ENCODE measurements at places on chromosomes 3 and 15.

GRCh38 chr15:80562846-80563245 is 132.3 kb upstream of the ABHD17C start:
- no peak for DNase-seq

- no peak for DNase-seq
Observed at GRCh38 chr3:176159796-176160195, 1037.5 kb downstream of the TBL1XR1 start.

GRCh38 chr3:55030938-55031337 is 103.1 kb upstream of the LRTM1 start:
- DNase-seq = no peak

- DNase-seq = no peak
Observed at GRCh38 chr15:73424506-73424905, 18.5 kb upstream of the REC114 start.

- no peak for DNase-seq
Observed at GRCh38 chr3:136464502-136464901, 214.4 kb downstream of the PCCB start.

DNA sequence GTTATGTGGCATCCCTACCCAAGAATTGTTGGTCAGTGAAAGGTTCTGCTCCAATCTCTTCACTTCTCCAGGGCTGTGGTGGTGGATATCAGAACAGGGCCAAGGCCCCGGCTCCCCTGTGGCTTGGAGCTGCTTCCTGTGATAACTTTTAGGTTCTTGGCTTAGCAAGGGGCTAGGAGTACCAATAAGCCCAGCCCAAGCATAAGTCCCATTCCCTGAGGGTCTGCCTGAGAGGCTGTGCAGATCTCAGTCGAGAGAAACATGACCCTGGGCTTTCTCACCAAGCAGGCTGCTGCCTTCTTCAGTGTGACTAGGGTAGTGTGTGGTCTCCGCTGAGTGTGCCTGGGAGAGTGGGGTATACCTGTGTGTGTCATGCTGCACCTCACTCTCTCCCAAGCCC is 7.1 kb downstream of the CLK3 start:
- no peak for DNase-seq

GRCh38 chr3:46438831-46439230 is 25.9 kb downstream of the LTF start:
- no peak for DNase-seq

GRCh38 chr3:151592287-151592686 is 131.4 kb upstream of the IGSF10 start:
- DNase-seq = no peak

DNA sequence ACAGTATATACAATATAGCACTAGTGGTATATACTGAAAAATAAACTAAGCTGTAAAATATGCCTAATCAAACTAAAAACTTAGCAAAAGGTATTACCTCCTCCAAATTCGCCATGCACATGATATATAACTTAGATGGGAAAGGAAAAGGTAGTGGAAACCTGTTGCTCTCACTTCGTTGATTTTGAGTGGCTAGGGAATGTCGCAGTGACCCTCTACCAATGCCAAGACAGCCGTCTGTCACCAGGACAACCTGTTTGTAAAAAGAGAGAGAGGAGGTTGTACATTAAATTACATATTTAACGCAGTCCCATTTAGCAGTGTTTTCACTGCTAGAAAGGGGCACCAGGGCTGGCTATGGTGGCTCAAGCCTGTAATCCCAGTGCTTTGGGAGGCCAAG is 11.3 kb downstream of the INTS14 start:
- no peak for DNase-seq

DNA sequence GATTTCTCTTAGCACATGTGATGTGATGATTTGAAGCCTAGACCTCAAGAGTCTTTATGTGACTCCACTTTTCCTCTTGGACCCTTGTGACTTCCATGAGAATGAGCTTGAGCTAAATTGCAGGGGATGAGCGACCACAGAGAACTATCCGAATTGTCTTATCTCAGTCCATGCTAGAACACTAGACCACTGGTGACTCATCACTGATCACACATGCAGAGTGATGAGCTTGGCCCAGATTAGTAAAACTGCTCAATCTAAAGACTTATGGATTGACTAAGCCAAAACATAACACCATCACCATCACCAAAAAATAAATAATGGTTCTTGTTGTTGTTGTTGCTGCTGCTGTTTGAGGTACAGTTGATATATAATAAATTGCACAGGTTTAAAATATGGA is 114.1 kb upstream of the CFAP20DC start:
- DNase-seq = peak; percentile 13

GRCh38 chr3:114274929-114275328 is 18.9 kb upstream of the TIGIT start:
- DNase-seq = peak; percentile 24

- DNase-seq = no peak
Observed at GRCh38 chr3:149809699-149810098, 3.3 kb upstream of the RNF13 start.

DNA sequence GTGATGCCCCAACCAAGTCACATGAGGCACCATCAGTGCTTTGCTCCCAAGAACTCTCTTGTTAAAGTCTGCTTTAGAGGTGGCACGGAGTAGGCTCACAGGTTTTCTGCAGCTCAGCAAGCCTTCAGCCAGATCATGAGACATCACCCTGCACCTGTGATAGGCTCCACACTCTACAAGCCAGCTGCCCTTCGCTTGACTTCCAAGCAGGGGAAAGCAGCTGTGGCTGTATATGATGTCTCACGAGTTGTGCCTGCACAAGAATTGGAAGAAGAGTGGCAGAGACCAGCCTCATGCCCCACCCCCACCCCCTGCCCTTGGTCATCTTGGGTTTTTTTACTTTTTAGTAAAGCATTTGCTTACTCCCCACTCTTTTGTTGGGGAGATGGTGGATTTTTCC is 22.5 kb downstream of the MRPS11 start:
- DNase-seq = no peak

DNA sequence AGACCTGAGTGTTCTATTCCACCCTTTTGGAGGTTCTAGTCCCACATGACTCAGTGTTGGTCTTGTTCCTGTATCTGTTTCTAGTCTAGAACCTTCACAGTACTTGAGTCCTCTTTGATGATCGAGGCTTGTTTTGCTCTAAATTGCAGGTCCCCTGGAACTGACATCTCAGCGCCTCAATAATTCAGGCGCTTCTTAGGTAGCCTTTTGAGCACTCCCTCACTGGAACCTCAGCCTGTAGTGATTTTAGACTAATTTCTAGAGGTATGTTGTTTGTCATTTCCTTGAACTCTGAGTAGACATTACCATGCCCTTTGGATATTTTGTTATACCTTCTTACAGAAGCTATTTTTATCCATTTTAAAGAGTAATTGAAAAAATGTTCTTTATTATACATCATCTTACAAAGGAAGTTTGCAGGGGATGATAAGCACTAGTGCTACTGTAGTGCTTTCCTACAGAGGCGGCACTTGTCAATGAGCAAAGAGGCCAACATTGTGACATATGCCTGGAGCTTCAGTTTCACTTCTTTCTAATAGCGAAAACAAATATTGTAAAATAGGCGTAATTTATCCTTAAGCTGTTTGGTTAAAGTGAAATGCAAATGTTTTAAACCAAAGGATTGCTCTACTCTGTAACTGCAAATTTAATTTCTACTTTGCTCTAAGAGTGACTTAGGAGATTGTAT is 75.7 kb downstream of the EFL1 start:
- DNase-seq = peak; percentile 22

- DNase-seq = no peak
Observed at GRCh38 chr3:10770547-10770946, 45.5 kb upstream of the SLC6A11 start.

- peak; percentile 41 for DNase-seq
Observed at GRCh38 chr15:39580485-39581241, at the start of gene THBS1. Gene THBS1 (plus strand): TSS chr15:39581079. CDS start chr15:39581858, 779 bp downstream.

GRCh38 chr15:75947092-75947491 is 43.4 kb downstream of the FBXO22 start:
- DNase-seq = peak; percentile 8

DNA sequence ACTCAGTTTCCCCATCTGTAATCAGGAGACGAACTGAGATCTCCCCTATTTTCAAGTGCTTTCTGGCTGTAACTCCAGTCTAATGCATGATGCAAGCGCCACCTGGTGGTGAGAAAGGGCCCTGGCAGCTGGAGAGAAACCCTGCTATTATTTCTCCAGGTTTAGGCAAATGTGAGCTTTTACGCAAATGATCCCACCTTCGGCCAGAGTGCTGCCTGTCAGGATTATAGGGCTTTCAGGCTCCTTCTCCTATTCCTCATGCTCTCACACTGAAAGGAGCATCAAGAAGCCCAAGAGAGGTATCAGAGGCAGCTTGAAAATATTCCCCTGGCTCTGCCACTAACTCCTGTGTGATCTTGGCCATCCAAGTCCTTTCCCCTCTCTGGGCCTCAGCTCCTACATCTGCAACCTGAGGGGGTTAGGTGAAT is 93.9 kb upstream of the RASGRF1 start:
- peak; percentile 70 for DNase-seq

DNA sequence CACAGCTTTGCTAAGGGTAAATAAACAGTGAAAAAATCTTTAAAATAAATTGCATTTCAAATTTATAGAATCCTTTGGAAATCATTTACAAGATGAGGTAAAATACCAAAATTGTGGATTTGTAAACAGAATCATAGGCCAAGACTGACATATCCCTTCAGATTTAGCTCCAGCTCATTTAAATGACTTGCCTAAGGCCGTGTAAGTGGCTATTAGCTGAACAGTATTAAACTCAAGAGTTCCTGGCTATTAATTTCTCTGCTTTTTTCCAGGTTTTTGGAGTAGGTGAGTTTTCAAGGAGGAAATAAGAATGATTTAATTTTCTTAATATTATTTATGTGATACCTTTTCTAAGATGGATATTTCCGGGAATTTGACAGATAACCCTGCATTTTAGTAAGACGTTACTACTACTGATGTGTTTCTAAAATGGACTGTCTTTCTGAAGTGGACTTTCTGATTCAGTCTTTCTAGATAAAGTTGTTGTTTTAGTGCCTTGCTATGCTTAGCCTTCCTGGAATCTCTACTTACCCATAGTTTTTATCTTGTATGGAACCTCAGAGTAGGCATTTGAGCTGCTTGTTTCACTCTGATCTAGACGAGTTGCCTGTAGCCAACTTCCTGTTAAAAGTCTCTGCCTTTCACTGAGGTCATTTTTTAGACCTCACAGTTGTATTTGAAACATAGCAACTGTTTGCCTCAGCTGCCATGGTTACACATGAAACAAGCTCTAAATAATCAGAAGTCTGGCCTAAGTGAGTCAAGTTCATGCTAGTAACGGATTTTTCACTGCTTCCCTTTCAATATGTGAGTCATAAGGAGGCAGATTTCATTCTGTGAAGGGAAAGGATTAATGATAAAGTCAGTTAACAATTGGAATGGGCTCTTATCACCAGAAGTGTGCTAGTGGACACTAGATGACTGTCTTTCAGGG is 127.0 kb downstream of the KLHL25 start:
- peak; percentile 18 for DNase-seq

- DNase-seq = peak; percentile 96
Observed at GRCh38 chr3:39388741-39389248, 5.6 kb downstream of the SLC25A38 start.

DNA sequence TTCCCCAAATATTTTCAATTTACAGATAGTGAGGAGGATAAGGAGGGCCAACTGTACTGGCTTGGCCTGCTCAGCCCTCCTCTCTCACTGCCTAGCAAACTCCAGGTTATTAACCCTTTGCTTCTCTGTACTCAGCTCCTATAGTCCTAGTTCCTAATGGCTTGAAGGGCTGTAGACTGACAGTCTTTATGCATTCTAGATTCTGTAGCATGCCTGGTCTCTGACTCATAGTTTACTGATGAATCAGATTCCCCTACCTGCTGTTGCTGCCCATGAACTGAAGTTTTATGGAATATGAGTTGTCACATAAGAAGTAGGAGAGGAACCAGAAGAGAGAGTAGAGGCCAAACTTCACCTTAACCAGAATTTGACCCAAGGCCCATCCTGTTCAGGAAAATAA is 27.1 kb upstream of the MAP3K13 start:
- no peak for DNase-seq

- DNase-seq = no peak
Observed at GRCh38 chr15:80970658-80971057, 19.0 kb downstream of the MESD start.

DNA sequence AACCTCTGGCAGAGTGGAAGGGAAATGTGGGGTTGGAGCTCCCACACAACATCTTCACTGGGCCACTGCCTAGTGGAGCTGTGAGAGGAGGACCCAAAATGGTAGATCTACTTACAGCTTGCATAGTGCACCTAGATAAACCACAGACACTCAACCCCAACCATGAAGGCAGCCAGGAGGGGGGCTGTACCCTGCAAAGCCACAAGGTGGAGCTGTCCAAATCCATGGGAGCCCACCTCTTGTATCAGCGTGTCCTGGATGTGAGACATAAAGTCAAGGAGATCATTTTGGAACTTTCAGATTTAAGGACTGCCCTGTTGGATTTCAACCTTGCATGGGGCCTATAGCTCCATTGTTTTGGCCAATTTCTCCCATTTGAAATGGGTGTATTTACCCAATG is 20.9 kb downstream of the TP63 start:
- peak; percentile 27 for DNase-seq

DNA sequence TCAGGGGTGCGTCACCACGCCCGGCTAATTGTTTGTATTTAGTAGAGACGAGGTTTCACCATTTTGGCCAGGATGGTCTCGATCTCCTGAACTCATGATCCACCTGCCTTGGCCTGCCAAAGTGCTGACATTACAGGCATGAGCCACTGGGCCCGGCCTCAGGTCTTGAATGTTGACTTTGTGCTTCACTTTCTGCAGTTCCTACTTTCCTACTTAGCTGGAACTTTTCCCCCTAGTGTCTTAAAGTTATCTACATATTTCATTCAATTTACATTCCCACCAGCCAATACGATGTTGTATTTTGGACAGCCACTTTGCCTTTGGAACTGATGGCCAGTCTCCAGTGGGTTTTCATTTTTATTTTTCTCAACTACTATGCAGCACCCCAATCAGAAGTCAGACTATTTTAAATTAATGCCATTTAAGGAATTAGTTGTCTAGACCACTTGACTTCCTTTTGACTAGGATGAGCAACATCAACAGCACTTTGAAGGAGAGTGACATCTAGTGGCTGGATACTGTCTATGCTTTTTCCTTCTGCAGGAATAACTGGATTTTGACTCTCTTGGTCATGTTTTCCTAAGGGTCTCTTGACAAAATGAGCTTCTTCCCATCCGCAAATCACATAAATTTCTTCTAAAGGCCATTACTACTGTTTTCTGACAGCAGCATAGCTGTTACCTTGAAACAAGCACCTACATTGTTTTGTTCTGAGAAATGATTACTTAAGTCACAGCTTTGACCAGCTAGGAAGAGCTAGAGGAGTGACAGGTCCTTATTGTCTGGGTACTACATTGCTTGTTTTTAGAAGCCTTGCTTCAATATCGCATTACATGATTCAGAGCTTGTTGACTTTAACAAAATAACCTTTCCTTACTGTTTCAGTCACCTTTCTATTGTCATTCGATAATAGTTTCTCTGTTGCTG is 140.2 kb downstream of the ITPR1 start:
- DNase-seq = peak; percentile 76

Data from hematopoietic multipotent progenitor cell treated with erythropoietin and hydrocortisone succinate and interleukin-3 and kit ligand, for 8 days (in vitro differentiated cells).